ENCODE measurements at places on chromosomes 11 and 22.

GRCh38 chr11:62269654-62270278, at the start of gene SCGB2A2:
SCGB2A2 (plus strand) TSS chr11:62270158; CDS start chr11:62270217, 59 bp downstream.
- DNase-seq, result no peak

DNA sequence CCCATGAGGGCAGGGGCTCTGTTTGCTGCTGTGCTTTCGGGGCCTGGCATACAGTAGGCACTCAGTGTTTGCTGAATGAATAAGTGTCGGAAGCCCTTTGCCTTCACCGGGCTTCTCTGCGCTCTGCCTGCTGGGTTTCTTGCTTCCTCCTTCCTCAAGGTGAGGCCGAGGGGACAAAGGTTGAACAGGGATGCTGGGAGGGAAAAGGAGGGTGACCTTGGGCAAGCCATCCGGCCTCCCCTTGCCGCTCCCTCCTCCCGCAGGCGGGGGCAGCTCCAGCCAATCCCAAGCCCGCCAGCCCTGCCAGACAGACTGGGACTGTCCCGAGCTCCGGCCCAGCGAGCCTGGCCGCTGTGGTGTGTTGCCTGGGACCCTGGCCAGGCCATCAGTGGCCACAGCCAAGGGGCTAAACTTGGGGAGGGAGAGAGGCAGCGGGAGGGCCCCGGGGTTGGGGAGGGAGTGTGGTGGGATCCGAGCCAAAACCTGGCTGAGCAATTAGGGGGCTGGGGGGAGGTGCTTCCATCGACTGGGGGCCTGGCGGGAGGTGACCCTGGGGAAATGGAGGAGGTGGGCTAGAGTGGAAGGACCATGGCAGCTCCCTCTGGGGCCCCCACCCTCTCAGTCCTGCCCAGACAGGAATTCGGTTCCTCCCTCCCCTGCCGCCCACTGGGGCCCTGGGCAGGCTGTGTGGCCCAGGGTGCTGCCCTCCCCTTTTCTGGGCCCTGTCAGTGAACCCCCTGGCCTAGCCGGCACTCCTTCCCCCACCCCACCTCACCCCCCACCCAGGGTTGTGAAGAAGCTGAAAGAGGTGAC, 3.4 kb upstream of the RCOR2 start:
- DNase-seq, result no peak

- no peak for DNase-seq
These were observed 20.1 kb downstream of the ADA2 start for GRCh38 chr22:17199003-17199731.

GRCh38 chr11:70066628-70067027, 11.5 kb upstream of the ANO1 start:
- no peak for DNase-seq

GRCh38 chr22:38083931-38084631, at the start of gene SLC16A8:
SLC16A8 (minus strand) TSS chr22:38084184; CDS start chr22:38082873, 1,311 bp downstream.
- no peak for DNase-seq

GRCh38 chr11:86440843-86441242, 66.2 kb downstream of the CCDC81 start:
- no peak for DNase-seq

DNA sequence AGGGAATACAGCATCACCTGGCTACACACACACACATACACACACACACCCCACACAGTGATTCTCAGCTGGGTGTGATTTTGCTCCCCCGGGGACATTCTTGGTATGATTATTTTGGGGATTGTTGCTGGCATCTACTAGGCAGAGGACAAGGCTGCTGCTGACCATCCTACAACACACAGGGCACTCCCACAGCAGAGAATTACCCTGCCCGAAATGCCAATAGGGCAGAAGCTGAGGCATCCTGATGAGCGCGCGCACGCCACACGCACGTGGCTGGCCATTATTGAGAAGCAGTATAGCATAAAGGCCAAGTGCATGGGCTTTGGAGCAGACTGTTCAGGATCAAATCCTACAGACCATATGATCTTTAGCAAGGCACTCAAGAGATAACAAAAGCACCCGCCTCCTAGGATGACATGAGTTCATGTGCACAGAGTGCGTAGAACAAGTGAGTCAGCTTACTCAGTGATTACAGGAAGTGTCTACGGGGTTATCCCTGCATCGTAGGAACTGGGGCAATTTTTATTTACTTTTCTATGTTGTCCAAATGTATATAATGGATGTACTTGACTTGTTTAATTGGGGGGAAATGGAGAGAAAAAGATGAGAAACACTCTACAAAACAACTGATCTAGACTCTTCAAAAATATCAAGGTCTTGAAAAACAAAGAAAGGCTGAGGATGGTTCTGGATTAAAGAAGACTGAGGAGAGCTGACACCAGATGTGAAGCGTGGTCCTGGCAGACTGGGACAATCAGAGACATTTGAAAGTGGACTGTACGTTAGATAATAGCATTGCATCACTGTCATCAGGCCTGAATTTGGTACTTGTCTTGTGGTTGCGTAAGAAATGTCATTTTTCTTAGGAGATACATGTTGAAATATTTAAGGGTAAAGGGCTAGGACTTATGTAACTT, 7.2 kb upstream of the EHD1 start:
- no peak for DNase-seq

- no peak for DNase-seq
These were observed 7.5 kb upstream of the NLRP6 start for GRCh38 chr11:270451-271318.

- no peak for DNase-seq
These were observed 501.7 kb downstream of the INSC start for GRCh38 chr11:15616130-15617105.

DNA sequence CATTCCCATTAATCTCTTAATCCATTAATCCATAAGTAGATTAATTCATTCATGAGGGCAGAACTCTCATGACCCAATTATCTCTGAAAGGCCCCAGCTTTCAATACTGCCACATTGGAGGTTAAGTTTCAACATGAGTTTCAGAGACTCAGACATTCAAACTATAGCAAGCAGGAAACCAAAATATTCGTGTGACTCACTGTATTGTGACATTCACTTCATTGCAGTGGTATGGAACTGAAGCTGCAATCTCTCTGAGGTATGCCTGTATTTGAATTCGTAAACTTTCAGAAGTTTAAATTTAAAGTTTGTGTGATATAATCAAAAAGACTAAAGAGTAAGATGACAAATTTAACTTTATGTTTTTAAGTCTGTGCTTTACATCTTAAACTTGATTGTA, 2.9 kb upstream of the OR52J3 start:
- DNase-seq, result no peak

DNA sequence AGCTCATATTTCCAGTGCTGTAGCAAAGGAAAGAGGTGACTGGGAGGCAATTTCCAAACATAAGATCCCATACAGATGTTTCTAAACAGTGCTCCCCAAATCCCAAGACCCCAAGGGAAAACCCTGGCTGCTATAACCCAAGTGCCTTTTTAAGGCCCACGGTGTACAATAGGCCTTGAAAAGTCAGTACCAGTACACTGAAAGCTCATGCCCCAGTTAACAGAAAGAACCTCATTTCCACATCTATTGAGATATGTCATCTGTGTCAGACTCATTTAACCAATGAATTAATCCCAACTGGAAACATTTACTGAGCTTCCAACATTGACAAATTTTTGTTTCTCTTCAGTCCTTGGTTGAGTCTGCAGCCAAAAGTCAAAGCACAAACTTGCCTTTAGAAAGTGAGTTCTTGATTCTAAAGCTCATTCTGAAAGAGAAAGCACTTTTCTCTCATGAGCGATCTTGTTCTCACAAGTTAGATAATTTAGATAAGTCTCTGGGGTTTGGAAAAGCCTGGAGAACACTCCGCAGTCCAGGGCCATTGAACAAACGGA, 239.8 kb upstream of the ARHGAP20 start:
- no peak for DNase-seq

DNA sequence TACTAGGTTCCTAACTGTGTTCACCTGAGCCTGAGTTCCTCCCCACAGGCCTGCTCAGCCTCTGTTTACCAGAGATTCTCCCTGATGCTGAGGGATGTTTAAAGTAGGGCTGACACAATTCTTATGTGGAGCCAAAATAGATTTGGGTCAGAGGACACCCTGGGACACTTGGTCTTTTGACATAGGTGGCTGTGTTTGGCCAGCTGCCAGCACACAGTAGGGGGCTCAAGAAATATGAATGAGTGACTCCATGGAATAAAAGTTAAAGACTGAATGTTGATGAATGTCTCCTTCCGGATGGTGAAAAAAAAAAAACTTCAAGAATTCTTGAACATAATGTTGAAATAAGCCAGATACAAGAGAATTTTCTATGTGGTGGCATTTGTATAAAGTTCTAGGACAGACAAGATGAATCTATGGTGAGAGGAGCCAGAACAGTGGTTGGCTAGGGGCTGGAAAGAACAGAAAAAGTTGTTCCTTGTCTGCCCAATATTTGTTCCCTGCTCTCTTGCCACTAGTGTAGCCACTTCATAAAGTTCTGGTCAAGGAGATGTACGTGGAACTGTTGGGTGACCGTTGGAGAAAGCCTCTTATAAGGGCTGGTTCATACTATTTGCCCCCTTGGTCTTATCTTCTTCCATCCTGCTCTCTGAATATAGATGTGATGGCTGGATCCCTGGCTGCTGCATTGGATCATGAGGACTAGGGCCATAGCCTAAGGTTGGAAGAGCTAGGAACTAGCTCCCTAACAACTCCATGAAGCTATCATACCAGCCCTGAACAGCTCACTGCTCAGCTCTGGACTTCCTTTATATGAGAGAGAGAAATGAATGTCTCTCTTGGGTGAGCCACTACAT, 40.3 kb upstream of the SMTN start:
- no peak for DNase-seq

- DNase-seq, result no peak
These were observed 34.1 kb downstream of the SNX19 start for GRCh38 chr11:130882138-130882551.

DNA sequence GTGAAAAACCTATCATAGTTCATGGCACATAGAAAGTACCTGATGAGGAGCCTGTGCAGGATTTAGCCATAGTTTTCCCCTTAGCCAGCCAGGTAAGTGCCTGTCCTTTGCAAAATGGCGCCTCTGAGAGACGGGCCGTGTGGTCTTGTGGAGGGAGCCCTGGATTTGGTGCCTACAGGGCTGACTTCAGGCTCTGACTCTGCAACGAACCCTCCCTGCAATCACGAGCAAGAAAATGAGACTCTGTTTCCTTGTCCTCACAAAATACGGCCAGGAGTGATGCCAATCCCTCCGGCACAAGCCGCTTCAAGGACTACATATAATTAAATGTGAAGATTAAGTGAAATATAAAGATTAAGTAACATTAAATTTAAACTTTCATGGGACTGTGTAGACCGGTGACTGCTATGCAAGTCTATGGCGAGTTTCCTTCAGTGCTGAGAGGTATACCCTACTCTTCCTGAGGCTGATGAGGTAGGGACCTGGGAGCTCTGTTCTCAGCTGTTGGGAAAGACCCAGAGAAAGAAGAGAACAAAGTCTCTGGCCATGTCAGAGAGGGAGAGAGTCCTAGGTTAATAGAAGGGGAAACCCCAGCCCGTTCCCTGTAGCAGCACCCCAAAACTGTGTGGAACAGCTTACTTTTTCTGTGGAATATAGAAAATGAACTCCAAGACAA, 6.1 kb upstream of the CXCR5 start:
- DNase-seq, result no peak

- DNase-seq, result no peak
These were observed 16.4 kb downstream of the NRIP3 start for GRCh38 chr11:8987446-8987845.

DNA sequence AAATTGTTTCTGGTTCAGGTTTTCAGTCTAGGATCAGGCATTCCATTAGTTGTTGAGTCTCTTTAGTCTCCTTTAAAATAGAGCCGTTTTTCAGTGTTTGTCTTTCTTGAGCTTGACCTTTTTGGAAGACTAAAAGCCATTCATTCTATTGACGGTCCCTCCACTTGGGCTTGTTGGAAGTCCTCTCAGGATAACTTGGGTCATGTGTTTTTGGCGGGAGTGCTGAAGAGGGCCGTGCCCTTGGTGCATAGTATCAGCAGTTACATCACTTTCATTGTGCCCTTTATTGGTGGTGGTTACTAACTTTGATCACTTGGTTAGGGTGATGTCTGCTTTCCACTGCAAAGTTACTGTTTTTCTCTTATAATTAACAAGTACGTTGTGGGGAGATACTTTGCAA, 20.8 kb downstream of the CECR2 start:
- DNase-seq, result no peak

DNA sequence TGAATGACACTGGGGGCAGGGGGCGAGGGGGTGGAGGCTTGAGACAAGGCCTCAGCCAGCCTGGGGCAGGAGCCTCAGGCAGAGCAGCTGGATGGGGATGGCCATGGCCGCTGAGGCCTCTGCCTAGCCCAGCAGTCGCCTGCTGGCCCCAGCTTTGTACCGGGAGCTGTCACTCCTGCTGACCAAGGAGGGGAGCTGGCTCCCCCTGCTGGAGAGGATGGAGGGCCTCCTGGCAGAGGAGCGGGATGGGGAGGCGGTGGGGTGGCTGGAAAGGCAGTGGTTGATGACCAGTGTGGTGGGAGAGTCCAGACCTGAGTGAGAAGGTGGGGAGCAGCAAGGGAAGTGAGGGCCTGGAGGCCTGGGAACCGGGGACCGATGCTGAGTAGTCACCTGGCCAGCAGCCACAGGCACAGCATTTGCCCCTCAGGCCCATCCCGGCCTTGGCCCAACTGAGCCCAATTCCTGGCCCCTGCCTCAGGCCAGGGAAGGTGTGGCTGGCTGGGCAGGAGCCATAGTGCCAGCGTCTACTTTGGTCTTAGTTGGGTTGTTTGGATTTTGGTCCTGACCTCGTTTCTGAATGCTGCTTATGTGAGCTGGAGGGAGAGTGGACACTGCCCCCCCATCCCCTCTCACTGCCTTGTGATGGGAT, 6.0 kb upstream of the SUSD2 start:
- peak; percentile 51 for DNase-seq

DNA sequence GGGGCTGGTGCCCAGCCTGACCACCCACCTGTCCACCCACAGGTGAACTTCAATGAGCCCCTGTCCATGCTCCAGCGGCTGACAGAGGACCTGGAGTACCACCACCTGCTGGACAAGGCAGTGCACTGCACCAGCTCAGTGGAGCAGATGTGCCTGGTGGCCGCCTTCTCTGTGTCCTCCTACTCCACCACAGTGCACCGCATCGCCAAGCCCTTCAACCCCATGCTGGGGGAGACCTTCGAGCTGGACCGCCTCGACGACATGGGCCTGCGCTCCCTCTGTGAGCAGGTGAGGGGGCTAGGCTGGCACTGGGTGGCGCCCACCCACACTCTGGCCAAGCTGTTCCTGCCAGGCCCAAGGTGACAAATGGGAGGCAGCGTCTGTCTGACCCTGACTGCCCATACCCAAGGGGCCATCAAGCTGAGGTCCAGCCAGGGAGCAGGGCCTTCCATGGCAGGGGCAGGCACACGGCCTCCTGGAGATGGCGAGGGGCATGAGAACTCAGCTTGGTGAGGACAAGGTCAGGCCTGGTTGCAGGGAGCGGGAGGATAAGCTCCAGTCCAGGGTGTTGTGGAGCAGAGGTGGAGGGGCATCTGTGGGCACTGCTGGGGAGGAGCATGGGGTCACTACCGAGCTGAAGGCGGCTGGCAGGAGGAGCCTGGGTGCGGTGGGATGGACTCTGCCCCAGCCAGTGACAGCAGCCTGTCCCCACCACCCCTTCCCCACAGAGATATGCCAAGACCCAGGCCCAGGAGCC, 77.7 kb downstream of the MORC2 start:
- DNase-seq, result peak; percentile 28

GRCh38 chr11:107203656-107204055, 185.4 kb upstream of the GUCY1A2 start:
- DNase-seq, result no peak

- no peak for DNase-seq
These were observed 7.6 kb downstream of the CELF1 start for GRCh38 chr11:47545298-47545697.
